ENCODE measurements at places on chromosomes 11 and 22. TPM values are rescaled to one million over a fixed set of nuclear protein-coding genes. Genes with fewer than 3 reads are reported as not detected.
A peak's percentile ranks its signal among the peaks of the same experiment; 100 is the strongest.

GRCh38 chr11:10984250-10984649 lies 126.4 kb upstream of the ZBED5 start:
- DNase-seq = peak; percentile 5

- no peak for DNase-seq
Observed at GRCh38 chr11:74942073-74942759, 6.7 kb downstream of the XRRA1 start.

PARVG gene
- total RNA-seq = 76.9 TPM

GRCh38 chr22:38347944-38348750 lies 30.9 kb upstream of the CSNK1E start:
- no peak for DNase-seq

GRCh38 chr11:121456151-121456550 lies 3.4 kb upstream of the SORL1-AS1 start:
- DNase-seq = no peak

DNA sequence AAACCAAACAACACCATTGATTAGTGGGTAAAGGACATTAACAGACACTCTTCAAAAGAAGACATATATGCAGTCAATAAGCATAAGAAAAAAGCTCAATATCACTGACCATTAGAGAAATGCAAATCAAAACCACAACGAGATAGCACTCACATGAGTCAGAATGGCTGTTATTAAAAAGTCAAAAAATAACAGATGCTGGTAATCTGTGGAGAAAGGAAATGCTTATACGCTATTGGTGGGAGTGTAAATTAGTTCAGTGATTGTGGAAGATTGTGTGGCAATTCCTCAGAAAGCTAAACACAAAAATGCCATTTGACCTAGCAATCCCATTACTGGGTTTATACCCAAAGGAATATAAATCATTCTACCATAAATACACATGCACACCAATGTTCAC lies 182.6 kb downstream of the TRPC6 start:
- DNase-seq = no peak

DNA sequence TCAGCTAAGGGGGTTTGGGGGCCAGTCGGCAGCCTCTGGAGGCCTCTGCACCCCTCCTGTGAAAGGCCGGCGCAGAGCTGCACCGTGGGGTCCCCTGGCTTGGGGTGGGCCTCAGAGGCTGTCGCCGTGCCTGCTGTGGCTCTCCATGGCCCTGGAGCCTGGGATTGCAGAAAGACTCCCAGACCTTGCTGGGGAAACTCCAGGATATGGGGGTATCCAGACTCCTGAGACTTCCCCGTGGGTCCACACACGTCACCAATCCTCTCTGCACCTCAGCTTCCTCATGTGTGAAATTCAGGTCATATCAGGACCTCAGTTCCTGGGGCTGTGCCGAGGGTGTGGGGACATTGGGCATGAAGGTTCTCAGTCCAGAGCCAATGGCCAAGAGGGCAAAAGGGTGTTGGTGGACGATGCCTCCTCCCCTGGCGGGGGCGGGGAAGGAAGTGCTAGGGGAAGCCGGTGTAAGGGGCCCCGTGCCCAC lies 97.1 kb downstream of the KCNQ1 start:
- no peak for DNase-seq

TRIM5 gene
- total RNA-seq = 21.5 TPM

DNA sequence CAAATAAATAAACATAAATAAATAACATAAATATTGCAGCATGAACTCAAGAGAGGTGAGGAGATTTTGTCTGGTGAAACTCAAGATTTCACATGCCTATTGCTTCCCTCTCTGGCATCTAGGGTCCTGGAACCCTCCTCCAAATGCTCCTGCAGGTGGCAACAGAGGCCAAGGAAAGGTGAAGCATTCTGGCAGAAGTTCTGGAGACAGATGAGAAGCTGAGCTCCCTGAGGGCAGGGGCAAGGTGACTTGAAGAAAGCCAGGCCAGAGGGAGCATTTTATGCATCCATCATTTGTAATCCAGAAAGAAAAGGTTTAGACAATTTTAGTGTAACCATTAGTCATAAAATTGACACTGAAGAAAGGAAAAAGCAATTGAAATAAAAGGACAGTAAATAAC lies 64.9 kb downstream of the ENDOD1 start:
- DNase-seq = peak; percentile 78

RIBC2 gene
- 10.4 TPM for total RNA-seq

DNA sequence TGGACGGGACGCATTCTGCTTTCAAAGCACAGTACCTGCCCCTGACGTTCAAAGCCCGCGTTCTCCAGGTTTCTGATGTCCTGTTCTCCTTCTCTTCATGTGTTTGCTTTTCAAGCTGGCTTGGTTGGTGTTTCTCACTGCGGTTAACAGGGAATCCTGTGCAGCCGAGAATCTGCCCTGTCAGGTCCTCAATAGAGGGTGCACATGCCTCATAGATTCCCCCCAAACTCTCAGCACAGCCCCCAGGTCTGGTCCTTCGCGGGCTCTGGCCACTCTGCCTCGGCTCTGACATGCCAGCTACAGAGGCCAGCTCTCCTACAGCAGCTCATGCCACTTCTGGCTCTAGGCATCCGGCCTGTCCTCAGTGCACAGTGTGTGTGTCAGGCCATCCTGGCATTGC lies 1343.8 kb downstream of the TBC1D22A start:
- no peak for DNase-seq

- DNase-seq = no peak
Observed at GRCh38 chr22:29346659-29347058, 31.2 kb upstream of the RASL10A start.

CTSF gene
- total RNA-seq = 1.3 TPM

CHCHD10 gene
- total RNA-seq = 197 TPM

PGAP2 gene
- 33.1 TPM for total RNA-seq

GRCh38 chr11:72740060-72740424 lies 12.2 kb downstream of the ARAP1 start:
- DNase-seq = peak; percentile 21

DNA sequence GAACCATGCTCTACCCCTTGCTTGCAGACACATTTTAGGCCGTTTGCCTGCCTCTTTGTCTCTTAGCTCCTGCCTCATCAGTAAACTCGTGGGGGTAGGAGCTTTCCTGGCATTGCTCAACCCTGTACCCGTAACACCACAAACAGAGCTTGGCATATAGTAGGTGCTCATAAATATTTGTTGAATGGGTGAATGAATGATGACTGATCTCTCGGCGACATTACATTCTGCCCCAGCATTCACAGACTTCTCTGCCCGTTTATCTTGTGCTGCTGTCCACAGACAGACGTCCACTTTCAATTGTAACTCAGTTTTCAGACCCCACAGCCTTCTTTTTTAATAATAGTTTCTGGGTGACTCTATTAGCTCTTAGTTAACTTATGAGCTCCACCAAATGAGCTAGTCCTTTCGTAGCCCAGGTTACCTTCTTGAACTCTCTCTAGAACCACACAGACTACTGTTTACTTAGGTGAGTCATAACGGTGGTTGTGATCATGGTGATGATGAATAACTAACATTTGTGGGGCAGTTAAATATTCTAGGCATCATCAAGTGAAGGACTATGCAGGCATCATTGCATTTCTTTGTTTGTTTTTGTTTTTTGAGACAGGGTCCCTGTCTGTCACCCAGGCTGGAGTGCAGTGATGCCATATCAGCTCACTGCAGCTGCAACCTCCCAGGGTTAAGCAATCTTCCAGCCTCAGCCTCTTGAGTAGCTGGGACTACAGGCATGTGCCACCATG lies 188.4 kb downstream of the ADAMTS15 start:
- no peak for DNase-seq

PAMR1 gene
- not detected for total RNA-seq

DNA sequence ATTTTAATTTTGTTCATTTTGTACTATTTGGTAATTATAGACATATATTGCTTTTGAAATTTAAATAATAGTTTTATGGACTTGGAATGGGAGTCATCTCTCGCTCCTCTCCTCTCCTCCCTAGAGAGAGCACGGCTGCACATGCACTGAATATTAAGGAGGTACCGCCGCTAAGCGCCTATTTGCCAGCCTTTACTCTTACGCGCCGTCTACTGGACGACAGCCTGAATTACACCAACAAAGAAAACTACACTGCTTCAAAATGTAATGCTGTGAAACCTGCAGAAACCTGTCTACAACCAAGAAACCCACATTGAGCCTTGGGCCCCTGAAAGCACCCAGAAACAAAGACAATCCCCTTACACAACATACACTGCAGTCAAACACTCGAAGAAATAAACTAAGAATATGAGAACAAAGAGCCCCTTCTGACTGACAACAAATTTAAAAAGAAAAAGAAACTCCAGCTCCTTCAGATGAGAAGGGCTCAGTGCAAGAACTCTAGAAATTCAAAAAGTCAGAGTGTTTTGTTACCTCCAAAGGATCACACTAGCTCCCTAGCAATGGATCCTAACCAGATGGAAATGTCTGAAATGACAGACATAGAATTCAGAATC lies 737.2 kb downstream of the LRRC4C start:
- peak; percentile 9 for DNase-seq

SMIM35 gene
- total RNA-seq = 0.27 TPM

ACTN3 gene
- not detected for total RNA-seq

LMO2 gene
- not detected for total RNA-seq

DNA sequence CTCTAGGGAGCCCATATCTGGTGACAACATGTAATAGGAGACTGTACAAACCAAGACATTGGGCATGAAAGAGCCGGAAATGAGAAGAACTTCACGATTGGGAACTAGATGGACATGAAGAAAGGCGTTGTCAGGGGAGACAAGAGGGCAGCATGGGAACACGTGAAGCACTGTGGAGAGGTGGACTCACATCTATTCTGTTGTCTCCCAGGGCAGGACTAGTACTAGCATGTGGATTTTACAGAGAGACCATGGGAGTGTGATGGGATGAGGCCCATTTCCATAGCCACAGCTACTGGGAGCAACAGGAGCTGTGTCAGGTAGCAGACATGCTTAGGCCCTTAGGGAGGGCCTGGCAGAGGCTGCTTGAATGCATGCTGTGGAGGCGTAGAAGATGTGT lies 333.9 kb downstream of the OPCML start:
- no peak for DNase-seq

GLYATL2 gene
- total RNA-seq = not detected

- peak; percentile 55 for DNase-seq
Observed at GRCh38 chr11:133078591-133079404, 453.5 kb downstream of the OPCML start.

- DNase-seq = no peak
Observed at GRCh38 chr22:19718456-19719049, 4.2 kb downstream of the SEPTIN5 start.

DNA sequence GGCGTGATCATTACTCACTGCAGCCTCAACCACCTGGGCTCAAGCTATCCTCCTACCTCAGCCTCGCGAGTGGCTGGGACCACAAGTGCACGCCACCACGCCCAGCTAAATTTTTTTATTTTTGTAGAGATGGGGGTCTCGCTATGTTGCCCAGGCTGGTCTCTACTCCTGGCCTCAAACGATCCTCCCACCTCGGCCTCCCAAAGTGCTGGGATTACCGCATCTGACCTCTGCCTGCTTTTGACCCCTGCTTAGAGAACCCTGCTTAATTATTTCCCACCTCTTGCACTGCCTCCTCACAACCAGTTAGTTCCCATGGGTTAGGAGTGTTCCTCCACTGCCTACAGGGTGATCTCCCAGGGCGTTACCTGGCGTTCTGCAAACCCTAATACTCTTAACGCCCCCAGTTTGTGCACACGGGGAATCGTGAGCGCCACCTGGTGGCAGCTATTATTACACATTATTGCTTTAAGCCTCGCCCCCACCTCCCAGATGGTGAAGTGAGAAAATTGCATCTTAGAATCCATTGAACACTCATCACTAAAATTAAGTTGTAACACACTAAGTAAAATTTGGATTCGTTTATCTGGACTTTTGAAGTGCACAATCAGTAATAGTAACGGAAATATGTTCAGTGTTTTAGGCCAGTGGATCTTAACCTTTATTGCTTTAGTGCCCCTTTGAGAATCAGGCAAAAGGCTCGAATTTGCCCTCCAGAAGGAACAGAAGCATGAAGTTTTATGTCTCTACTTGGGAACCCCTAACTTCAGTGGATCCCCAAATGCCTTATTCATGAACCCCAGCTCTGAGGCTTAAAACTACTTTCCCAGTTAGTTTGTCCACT lies 61.4 kb upstream of the ASPHD2 start:
- peak; percentile 83 for DNase-seq

C11orf71 gene
- total RNA-seq = 6.4 TPM

Data from activated CD8-positive, alpha-beta T cell treated with anti-CD3 and anti-CD28 coated beads for 36 hours (primary cell).